Thyroid gland (tissue), 4 donors: ENCODE measurements at places on chromosomes 7 and 10.

DNA sequence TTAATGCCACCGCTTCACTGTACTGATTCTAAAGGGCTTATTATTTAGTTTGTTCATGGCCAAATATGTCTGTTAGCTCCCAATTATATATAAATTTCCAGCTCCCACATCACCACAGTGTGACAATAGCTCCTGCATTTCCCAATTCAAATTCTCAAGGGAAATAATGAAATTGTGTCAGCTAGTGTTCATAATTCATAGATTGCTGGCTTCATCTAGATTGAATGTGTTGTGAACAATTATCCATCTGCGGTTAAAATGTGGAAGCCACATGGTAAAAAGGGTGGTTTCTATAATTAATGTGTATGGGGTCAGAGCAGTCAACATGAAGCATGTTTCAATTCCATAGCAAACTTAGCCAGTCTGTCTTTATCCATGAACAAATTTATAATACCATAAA is 154.3 kb downstream of the SEMA3E start:
- no peak for DNase-seq

DNA sequence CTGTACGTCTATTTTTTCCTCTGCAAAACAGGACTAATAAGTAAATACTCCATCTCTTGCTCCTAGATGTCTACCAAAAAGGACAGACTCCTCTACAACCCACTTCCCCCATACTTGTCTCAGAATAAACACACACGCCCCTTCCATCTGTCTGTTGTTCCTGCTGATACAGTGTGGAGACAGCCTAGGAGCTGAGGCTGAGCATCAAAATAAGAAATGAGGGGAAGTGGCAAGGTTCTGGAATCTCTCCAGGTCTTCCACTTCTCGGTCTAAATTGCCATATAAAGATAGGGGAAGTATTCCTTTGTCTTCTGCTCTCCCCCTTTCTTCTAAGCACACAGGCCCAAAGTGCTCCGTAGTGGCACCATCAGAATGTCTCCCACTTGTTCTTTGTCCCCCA is 30.8 kb upstream of the VSIR start:
- DNase-seq = no peak

DNA sequence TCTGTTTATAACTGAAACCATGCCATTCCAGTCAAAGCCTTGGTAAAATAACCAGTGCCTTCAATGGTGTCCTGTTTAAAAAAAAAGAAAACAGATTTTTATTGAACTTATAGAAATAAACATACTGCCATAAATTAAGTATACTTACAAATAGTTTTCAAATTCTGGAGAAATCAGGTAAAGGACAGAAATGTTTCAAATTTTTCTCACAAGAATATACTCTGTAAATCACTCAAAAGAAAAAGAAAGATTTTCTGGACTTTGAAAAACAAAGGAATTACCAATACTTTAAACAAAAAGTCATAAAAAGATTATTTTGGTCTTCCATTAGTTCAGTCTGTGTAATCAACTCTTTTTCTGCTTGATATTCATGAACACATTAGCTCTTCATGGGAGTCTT is 23.9 kb downstream of the MRPL32 start:
- no peak for DNase-seq

GRCh38 chr7:25894002-25894901 is 257.7 kb upstream of the NFE2L3 start:
- peak; percentile 27 for DNase-seq

DNA sequence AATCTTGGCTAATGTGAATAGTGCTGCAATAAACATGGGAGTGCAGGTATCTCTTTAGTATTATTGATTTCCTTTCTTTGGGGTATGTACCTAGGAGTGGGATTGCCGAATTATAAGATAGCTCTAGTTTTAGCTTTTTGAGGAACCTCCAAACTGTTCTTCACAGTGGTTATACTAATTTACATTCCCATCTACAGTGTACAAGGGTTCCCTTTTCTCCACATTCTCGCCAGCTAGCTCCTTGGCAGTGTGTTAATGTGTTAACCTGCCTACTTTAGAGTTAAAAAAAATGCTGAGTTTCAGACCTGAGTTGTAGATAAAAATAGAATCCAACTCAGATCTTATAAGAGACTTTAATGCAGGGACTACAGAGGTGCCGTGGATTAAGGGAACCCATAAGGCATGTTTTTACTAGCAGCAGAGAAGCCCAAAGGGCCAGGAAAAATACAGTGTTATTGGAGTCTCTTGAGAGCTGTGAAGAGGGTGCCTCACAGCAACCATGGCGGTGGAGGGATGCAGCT is 35.4 kb downstream of the CDK13 start:
- no peak for DNase-seq

DNA sequence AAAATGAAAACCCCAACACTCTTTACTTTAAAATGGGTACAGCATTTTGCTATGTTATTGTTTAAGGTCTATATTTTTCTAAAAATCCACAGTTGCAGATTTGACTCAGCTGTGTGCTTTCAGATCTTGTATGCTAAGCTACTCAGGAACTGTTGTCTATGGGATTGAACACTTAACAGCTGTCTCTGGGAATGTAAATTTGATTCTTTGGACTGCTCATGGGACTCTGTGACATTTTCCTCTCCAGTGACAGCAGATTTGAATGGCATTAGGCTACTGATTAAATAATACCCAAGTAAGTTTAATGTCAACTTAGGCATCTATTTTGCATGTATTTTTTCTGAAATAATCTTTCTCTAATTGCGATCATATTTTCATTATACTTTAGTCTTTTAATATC is 1.7 kb upstream of the CD36 start:
- DNase-seq = no peak

GRCh38 chr7:21942955-21943354 is 2.7 kb downstream of the CDCA7L start:
- DNase-seq = no peak

DNA sequence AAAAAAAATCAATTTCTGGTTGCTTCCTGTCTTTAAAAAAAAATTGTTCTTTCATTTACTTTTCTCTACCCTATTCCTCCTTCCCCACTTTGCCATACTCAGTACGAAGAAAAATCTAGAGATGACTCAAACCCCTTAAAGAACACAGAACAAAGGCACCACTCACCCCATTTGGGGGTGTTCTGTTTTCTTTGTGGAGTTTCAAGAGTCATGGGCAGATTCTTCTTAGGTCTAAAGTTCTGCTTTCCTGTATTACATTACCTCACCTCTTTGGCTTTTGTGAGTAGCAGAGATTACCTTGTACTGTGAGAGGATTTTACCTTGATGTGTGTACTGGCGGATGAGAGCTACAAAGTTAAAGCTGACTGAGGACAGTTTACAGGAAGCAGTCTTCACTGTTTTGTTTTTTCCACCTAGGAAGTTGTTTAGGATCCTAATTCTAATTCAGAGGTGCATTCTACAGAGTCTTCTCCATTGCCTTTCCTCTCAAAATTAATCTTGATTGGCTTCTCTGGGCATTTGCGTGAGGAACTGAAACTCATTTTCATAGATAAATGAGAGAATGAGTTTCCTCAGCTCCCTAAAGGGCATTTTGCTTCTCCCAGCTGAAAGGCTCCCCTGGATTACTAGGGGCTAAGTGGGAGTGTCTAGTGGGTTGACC is 20.7 kb downstream of the AVL9 start:
- no peak for DNase-seq

- DNase-seq = no peak
These were observed 60.5 kb downstream of the PON1 start for GRCh38 chr7:95263785-95264362.
